ENCODE measurements at places on chromosomes 4 and X.

GRCh38 chrX:11787564-11787963 is 29.5 kb downstream of the MSL3 start:
- DNase-seq, result peak; percentile 65

- no peak for DNase-seq
These were observed 24.2 kb downstream of the MID2 start for GRCh38 chrX:107849747-107850421.

DNA sequence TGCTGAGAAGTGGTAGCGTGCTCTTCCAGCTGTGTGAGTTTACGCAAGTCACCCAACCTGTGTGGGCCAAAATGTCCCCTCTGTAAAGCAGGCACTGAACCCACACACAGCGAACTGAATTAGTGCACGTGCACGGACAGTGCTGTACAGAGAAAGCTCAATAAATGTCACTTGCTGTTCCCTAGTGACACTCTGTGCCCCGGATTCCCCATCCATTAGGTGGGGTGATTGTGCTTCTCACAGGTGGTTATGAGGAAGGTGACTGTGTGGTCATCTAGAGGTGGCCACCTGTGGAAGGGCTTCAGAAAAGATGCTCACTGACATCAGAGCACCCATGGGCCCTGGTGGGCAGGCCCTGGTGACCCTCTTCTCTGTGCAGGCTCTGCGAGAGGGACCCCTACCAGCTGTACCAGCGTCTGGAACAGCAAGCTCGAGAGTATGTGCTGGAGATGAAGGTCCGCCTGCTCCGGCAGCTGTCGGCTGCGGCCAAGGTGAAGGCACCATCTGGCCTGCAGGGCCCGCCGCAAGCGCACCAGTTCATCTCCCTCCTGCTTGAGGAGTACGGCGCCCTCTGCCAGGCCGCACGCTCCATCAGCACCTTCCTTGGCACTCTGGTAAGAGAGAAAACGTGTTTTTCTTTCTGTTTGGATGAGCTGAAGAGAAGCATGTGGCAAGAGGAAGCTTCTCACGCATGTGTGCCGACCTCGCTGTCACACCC is 94.3 kb downstream of the FAM193A start:
- no peak for DNase-seq

GRCh38 chr4:160848901-160849760 is 1314.7 kb downstream of the FSTL5 start:
- no peak for DNase-seq

DNA sequence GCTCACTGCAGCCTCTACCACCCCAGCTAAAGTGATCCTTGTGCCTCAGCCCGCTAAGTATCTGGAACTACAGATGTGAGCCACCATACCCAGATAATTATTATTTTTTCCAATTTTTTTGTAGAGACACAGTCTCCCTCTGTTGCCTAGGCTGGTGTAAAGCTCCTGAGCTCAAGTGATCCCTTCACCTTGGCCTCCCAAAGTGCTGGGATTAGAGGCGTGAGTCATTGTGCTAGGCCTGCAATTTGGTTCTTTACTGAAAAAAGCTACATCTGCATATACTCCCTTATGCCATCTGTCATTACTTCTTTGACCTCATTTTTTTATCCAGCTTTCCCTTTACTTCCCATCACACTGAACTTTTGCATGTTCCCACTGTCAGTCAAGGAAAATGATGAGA is 2012.4 kb upstream of the IGFBP7 start:
- DNase-seq, result no peak

DNA sequence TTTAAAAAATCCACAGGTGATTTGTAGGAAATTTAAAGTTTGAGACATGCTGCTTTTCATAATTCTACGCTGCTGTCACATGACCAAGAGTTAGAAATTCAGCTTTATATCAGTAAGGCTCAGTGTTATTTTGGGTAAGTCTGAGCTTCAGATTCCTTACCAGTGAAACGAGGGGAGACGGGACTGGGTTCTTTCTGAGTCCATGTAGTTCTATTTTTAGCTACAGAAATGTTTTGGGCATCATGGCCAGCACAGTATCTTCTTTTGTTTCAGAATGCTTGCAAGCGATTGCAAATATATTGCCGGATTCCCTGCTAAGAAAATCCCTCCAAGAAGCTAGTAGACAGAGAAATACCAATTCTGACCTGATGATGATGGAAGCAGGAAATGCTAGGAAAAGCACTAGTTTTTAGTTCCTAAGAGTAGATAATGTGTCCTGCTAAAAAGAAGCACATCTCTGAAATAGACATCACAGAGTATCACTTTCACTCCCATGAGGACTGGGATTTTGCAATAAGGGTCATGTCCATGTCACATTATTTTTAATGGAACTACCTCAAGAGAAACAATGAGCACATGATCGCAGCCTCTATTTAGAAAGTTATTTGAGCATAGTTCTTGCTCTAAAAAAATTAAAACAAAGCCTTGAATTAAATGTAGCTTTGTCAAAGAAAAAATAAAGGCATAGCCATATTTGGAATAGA is 10.9 kb downstream of the ATP1B4 start:
- no peak for DNase-seq

GRCh38 chr4:53553486-53554210 is 37.6 kb downstream of the LNX1 start:
- DNase-seq, result no peak

- no peak for DNase-seq
These were observed 25.6 kb downstream of the NAA11 start for GRCh38 chr4:79300280-79300679.

DNA sequence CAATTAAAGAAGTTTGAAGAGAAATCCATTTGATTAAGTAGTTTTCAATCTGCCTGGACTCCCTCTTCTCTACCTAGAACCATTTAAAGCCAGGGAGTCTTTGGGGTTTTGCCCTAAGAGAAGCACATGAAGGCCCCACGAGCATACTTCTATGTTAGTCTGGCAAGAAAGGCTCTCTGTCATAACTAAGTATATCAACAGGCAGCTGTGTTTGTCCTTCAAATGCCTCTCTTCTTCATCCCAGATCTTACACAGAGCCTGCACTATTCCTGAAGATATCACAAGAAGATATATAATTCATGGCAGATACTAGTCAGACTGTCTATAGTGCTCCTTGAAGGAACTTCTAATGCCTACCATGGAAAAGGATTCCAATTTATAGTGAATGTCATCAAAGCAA is 206.2 kb downstream of the PRDM5 start:
- no peak for DNase-seq

DNA sequence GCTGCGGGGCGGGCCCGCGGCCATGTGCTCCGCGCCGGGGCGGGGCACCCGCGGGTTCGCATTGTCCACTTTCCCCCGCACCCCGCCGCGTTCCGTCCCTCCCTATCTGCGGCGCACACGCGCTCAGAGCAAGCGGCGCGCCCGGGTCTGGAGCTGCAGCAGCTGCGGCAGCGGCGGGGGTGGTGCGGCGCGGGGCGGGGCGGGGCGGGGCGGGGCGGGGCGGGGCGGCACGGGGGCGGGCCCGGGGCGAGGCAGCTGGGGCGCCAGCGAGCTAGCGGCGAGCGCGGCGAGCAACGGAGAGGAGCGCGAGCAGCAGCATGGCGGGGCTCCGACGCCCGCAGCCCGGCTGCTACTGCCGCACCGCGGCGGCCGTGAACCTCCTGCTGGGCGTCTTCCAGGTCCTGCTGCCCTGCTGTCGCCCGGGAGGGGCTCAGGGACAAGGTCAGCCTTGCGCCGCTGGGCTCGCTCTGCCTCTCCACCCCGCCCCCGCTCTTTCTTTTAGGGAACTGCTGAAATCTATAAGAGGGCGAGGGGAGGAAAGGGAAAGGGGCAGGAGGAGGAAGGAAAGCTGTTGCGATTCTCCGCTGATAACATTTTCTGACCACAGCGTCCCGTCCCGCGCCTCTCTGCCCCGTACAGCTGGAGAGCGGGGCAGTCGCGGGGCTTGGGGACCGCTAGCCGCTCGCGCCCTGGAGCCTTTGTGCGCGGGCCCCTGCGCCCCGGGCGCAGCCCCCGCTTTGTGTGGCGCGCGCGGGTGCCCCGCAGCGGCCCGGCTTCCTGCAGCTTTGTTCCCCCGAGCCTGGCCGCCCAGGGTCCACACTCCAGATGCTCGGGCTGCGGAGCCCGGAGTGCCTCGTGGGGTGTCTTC is at the start of gene TMEM131L:
Gene TMEM131L (plus strand): TSS at position 280 of the 868 bp plus-strand sequence. CDS start 38 bp downstream, at position 318.
- no peak for DNase-seq

GRCh38 chr4:102638621-102639020 is 122.1 kb downstream of the MANBA start:
- DNase-seq, result no peak

DNA sequence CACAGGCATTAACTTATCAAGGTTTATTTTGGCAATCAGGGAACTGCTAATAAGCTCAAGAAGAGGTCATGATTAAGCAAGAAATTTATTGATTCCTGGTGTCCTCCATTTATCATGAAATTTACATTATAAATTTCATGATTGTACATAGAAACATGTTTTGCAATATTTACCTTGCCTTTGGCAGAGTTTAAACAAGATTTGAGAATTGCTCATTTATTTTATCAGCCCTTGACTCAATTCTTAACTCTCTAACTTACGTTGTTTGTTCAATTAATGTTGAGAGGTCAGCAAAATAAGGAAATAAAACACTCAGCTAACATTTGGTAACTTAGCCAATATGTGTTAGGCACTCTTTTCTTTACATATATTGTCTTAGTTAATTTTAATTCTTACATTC is 286.6 kb downstream of the SLC7A11 start:
- DNase-seq, result no peak

DNA sequence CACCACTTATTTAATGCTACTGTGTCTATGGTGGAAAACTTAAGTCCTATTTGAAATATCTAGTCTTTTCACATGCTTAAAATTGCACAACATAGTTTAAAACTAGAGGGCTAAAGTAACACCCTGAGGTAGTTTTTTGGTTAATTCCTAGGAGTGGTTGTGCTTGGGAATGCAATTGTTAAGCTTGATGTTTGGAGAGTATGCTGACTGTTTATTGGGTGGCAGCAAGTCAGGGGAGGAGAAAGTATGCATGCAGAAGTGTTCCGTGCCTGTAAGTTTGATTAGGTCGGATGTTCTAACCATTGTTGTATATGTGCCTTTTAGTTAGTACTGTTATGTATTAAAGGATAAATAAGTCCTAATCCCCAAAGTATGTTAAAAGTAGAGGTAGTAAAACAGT is 40.5 kb downstream of the CXCL8 start:
- no peak for DNase-seq

GRCh38 chrX:135354288-135354687 is 45.0 kb downstream of the ETDC start:
- no peak for DNase-seq

GRCh38 chr4:81676537-81676936 is 204.8 kb upstream of the RASGEF1B start:
- no peak for DNase-seq

GRCh38 chr4:152016303-152016620 is 255.5 kb upstream of the GATB start:
- DNase-seq, result no peak

GRCh38 chr4:82629238-82630000 is 67.6 kb upstream of the TMEM150C start:
- no peak for DNase-seq

- DNase-seq, result no peak
These were observed 35.4 kb upstream of the SORCS2 start for GRCh38 chr4:7156761-7157488.

DNA sequence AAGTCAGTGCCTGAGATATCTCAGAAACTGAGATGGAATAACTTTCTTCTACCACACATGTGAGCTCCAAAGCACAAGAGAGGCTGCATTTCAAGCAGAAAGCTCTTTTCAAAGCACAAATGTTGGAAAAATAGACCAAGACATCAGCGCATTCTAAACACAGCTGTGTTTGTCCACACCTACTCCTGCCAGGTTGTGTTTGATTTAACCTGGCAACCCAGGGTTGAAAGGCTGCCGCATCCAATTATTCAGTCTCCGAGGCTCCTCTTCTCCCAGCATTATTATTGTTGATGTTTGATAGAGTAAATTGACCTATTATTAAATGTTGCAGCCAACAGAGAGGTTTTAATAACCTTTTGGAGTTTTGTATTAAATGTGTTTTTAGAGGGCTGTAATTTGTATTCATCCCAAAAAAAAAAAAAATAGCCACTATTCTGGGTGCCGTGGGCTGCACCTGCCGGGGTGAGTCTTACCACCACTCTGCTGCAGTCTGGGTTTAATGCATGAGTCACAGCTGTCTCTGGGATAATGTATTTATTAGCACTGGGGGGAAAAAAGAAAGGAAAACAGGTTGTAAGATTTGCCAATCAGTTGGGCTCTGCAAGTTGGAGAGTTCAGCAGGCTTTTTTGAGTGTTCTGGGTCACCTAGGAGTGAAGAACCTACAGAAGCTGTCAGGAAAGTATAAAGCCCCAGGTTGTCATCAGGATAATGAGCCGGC is 105.2 kb upstream of the NOCT start:
- no peak for DNase-seq

DNA sequence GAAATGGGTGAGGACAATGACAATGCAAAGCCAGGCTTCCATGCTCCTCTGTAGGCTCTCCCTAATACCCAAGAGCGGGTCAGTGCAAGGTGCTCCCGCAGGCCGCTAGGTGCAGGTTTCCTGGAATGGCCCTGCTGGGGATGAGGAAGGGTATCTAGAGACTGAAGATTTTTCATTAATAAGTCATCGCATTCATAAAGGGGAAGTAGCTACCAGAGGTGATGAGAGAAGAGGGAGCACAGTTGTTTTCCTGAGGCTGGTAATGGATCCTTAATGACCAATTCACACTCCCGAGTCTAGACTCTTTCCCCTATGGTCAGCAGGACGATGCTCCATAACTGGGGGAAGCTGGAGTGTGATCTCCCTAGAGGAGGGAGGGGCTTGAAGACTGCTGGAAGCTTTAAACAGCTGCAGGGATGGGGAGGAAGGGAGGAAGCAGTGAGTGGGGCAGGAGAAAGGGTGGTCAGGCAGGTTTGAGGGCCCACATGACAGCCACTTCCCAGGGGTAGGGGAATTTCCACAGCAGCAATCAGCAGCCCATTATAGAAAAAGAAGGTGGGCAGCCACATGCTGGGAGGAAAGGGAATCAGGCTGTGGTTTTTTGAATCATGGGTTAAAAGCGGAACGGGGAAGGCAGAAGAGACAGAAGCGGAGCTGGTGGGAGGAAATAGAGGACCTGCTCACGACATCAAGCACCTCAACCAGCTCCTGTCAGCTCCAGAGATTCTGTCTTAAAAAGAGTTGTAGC is 10.2 kb upstream of the ATP6AP2 start:
- no peak for DNase-seq

GRCh38 chr4:134421734-134422133 is 220.1 kb upstream of the PABPC4L start:
- DNase-seq, result no peak

GRCh38 chr4:75634281-75634680 is 4.0 kb upstream of the CDKL2 start:
- DNase-seq, result no peak

- DNase-seq, result no peak
These were observed 2.9 kb downstream of the NDST4 start for GRCh38 chr4:115110191-115111181.

DNA sequence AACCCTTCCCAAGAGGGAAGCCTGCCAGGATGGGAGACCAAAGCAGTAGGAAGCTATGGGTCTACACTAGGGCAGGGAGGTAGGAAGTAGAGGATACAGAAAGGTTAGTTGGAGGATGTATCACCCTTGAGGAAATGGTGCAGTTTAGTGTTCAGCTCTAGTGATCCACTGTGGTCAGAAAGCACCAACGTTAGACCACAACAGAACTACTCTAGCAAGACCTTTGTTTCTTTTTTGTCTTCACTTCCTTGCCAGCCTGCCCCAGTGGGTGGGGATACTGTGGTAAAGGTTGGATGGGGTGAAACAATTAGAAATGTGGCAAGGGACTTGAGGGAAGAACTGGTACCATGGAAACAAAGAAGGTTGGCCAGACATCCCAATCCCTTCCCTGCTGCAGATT is 83.3 kb downstream of the DDIT4L start:
- DNase-seq, result no peak
